Tibial nerve (tissue), 4 donors: ENCODE measurements at places on chromosomes 16 and 17. TPM values are rescaled to one million over a fixed set of nuclear protein-coding genes. Genes with fewer than 3 reads are reported as not detected.

GRCh38 chr16:61421111-61421510, 615.1 kb downstream of the CDH8 start:
- no peak for DNase-seq

- no peak for DNase-seq
Measured at GRCh38 chr17:76404256-76404655, 19.8 kb downstream of the SPHK1 start.

- no peak for DNase-seq
Measured at GRCh38 chr17:47338026-47338425, 14.3 kb downstream of the EFCAB13 start.

- no peak for DNase-seq
Measured at GRCh38 chr17:71117466-71117865, 948.1 kb downstream of the KCNJ2 start.

The IL34 gene
- 55.5 TPM for total RNA-seq

The RGS11 gene
- 59.0 TPM for total RNA-seq

DNA sequence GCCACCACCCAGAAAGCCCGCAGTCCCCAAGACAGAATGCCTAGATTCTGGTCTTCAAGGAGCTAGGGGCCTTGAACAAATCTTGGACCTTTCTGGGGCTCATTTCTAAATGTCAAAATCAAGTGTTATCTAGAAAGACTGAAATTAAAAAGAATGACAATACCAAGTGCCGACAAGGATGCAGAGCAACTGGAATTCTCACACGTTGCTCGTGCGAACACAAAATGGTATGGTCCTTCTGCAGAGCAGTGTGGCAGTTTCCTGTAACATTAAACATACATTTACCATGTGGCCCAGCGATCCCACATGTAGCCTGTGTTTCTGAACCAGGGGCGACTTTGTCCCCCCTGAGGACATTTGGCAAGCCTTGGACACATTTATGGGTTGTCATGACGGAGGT, 137.9 kb downstream of the GAS7 start:
- DNase-seq = no peak

- no peak for DNase-seq
Measured at GRCh38 chr17:67443931-67444595, 67.0 kb downstream of the PITPNC1 start.

DNA sequence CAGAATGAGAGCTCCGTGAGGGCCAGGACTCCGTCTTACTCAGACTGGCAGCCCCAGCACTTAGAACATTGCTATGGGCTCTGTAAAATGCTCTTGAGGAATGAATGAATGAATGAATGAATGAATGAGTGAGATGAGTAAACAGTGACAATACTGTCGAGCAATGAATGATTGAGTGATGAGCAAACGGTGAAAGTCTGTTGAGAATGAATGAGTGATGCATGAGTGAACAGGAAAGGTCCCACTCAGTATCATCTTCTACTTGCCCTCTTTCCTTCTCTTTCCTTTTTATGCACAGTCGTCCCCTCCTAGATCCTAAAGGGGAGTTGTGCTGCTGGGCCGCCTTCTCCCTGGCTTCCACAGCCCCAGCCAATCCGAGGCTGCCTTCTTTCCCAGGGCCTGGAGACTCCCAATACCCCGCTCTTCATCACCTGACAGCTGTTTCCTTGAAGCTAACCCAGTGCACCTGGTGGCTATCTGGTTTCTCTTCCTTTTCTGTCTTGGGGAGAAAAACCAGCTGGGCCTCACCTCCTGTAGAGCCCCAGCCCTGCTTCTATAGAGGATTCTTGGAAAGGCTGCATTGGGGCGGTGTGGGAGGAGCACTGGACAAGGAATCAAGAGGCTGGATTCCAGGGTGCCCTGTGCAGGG, 32.7 kb upstream of the CACNG1 start:
- no peak for DNase-seq

The PLXDC1 gene
- 44.8 TPM for total RNA-seq

GRCh38 chr17:81832608-81833159, 407 bp downstream of the MCRIP1 start:
- DNase-seq = no peak
